ENCODE measurements at places on chromosomes 16 and 17.

DNA sequence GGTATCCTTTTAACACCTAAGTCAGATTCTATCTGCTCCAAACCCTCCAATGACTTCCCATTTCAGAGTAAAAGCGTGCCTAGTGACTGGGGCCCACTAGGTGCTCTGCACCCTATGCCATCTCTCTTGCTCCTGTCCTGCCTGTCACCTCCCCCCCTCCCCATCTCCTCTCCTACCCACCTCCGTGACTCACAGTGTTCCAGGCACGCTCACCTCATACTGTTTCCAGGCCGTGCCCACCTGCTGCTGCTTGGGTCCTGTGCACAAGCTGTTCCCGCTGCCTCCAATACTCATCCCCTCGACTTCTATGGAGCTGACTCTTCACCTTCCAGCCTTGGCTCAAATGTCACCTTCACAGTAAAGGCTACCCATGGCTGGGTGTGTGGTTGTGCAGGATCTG, 21.7 kb downstream of the DNAH3 start:
- DNase-seq: no peak

DNA sequence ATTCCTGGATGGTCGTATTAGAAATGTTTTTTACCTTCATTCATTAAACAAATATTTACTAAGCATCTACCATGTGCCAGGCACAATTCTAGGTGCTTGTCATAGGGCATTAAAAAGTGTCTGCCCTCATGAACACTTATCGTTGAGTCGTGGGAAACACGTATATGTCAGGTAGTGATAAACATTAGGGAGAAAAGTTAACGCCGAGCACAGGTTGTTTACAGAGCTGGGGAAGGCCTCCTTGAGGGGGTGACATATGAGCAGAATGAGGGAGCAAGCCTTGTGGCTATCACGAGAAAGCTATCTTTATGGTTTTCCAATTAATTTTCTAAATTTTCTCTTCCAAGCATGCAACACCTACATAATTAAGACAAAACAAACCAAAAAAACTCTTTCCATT, 985 bp upstream of the ZNF213 start:
- DNase-seq: no peak

DNA sequence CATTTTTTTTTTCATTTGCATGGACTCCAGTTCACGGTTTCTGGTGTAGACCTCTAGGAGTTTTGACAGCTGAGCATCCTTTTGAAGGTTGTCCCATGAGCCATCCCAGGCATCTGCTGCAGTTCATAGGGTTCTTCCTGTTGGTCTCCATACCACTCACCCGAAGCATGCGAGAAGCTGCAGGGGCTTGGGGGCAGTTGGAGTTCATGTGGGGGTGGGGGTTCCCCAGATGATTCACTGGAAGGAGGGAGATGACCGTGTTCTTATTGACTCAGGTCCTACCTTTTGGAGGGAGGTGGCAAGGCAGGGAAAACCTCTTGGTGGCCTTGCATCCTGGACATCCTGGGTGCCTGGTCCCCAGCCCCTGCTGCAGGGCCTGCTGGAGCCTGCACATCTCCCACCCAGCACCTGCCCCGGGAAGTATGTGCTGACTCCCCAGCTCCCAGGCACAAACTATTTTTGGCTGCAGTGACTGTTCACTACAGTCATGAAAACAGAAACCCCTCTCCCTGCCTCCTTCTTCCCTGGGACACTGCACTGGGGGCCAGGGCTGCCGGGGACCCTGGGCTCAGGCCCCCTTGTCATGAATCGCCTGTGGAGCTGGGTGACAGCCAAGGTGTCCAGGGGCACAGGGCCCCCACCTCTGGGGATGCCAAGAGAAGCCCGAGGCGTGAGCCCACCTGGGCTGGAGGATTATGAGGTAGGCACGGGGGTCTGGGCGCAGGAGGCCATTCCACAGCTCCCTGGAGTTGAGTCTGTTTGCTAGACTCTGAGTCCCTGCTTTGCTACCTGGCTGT, 64.9 kb upstream of the LGALS9 start:
- DNase-seq: no peak

GRCh38 chr17:49229076-49229804, 1.3 kb downstream of the PHOSPHO1 start:
- no peak for DNase-seq

DNA sequence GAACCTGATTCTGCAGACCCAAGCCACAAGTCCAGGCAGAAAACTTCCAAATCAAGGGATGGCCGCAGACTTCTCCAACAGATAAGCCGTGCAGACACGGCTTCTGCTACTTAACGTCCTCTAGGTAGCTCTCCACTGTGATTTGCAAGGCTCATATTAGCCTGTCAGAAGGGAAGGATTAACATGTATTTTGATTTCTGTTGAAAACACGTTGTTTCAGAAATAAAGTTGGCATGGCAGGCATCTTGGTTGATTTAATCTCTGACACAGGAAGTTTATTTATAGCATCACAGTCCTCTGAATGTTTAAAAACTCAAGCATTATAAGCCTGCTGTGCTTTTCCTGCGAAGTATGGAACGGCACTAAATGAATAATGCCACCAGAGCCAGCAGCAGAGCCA, 166.8 kb upstream of the TOX3 start:
- DNase-seq: no peak

- no peak for DNase-seq
Measured at GRCh38 chr17:62994931-62995330, 28.9 kb downstream of the TANC2 start.

DNA sequence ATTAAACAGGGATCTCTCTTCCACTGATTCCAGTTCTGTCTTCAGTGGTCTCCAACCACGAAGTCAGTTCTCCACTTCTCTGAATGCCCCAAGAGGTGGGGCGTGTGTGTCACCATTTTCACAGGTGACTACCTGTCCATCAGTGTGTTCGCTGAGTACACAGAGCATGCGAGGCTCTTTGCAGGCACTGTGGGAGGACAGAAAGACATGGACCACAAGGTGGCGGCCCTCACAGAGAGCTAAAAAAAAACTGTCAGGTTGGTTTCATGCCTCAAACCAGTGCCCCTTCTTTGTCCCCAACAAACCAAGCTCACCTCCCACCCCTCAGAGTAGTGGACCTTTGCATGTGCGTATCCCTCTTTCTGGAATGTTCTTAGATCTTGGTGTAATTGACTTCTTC, 13.8 kb downstream of the EMP2 start:
- no peak for DNase-seq

DNA sequence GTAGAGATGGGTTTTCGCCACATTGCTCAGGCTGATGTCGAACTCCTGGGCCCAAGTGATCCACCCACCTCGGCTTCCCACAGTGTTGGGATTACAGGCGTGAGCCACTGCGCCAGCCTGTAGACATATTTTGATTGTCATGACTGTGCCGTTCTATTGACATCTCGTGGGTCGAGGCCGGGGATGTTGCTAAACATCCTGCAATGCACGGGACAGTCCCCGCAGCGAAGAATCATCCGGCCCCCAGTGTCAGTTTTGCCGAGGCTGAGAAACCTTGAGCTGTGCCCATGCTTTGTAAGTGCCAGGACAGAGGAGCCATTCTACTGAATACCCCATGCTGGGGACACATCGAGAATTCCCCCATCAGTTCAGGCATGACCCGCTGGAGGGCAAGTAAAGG, 69.1 kb upstream of the GSE1 start:
- no peak for DNase-seq

DNA sequence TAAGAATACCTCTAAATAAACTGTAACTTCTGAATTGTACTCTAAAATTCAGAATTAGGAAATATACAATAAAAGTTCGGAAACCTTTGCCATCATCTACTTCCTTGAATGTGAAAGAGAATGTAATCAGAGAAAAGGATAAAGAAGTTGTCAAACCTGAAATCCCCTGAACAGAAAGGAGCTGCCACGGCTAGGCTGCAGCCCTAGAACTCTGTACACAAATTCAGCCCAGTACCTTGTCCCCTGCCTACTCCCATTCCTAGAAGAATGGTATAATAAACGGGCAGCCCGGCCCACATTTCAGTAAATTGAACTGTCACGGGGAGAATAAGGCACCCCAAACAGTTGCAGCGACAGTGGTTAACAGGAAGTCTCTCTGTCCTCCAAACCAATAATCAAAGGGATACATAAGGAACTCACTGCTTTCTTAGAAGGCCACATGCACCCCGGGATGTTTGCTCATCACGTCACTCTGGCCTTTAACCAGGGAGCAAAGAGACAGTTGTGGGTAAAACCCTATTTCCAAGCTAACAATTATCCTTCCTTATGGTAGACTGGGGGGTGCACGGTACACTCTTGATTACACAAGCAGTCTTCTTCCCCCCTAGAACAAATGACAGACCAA, 24.3 kb upstream of the RFFL start:
- DNase-seq: peak; percentile 39

GRCh38 chr16:85995541-85996423, 96.8 kb downstream of the IRF8 start:
- no peak for DNase-seq

DNA sequence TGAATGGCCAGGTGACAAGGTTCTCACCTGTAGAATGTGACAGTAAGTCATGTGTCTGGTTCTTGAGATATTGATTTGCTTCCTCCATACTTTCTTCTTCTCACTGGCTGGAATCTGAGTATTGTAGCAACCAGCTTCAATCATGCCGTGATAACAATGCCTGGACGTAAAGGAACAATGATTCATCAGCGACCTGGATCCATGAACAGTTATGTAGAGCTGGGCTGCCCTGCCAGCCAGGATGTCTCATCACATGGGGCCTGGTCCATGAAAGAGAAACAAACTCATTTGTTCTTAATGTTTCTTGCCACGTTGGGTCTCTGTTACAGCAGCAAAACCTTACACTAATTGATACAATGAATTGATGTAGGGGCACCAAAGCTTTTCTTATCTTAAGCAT, 627.2 kb downstream of the TOX3 start:
- no peak for DNase-seq

- no peak for DNase-seq
Measured at GRCh38 chr17:40720899-40721298, 17.3 kb upstream of the KRT24 start.

Measured in central memory CD4-positive, alpha-beta T cell (primary cell).